HTR-8/SVneo (cell line): ENCODE measurements at places on chromosomes 6 and 20.

- DNase-seq: peak; percentile 59
Observed at GRCh38 chr6:142378138-142378875, 76.5 kb downstream of the ADGRG6 start.

GRCh38 chr6:138582573-138582972, 83.3 kb upstream of the NHSL1 start:
- DNase-seq: no peak

GRCh38 chr6:16124198-16125180, 4.4 kb upstream of the MYLIP start:
- DNase-seq: no peak

- DNase-seq: no peak
Observed at GRCh38 chr6:9428421-9429172, 986.3 kb downstream of the TFAP2A start.

GRCh38 chr6:36124881-36125280, 5.4 kb upstream of the MAPK13 start:
- no peak for DNase-seq

- no peak for DNase-seq
Observed at GRCh38 chr6:14194483-14194882, 76.9 kb downstream of the CD83 start.

- no peak for DNase-seq
Observed at GRCh38 chr6:46080111-46080510, 49.7 kb upstream of the ENPP4 start.

GRCh38 chr20:38536310-38536709, 44.7 kb upstream of the ADIG start:
- DNase-seq: no peak

GRCh38 chr6:62716719-62717118, 430.7 kb upstream of the KHDRBS2 start:
- no peak for DNase-seq

DNA sequence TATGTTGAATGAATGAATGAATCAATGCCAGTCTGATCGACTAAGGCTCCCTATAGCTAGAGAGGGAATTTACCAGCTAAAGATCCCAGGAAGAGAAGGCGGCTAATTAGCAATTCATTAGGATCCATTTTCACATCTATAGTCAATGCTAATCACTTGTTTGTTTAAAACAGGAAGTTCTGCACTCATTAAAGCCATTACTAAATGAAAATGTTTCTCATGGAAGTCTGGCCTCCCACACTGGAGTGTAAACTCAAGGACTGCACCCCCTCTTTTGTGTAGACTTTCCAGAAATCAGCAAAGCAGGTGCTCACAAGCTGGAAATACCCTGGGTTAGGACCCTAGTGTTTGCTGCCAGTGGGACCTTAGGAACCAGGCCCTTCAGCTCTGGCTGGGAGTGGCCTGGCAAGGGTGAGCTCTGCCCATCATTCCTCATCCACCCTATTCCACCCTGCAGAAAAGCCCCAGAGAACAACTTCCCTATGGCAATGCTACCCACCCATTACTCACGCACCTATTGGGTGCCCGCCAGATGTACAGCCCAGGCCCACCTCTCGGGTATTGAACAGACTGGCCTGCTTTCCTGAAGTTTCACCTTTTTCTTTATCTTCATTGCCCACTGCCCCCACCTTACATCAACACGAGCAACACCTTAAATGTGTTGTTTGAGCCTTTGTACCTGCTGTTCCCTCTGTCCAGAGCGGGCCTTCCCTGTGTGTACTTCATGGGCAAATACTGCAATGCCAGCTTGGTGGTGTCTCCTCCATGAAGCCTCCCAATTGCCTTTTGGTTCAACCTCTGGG, 60.8 kb downstream of the TTI1 start:
- no peak for DNase-seq

DNA sequence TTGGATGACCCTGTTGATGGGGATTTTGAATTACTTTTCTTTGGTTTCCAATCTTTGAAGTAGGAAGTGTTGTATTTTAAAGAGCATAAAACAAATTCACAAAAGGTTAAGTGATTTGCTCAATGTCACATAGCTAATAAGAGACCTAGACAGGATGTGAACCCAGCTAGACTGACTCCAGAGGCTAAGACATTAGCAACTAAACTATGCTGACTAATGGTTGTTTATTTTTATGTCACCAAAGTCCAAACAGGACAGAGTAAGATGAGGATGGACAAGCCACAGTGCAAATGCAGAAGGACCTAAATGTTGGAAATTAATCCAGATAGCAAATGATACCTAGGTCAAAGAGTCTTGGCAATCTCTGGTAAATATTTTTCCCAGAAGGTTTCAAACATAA, 38.0 kb downstream of the OGFRL1 start:
- no peak for DNase-seq

GRCh38 chr6:163893609-163894189, 479.2 kb downstream of the QKI start:
- no peak for DNase-seq

DNA sequence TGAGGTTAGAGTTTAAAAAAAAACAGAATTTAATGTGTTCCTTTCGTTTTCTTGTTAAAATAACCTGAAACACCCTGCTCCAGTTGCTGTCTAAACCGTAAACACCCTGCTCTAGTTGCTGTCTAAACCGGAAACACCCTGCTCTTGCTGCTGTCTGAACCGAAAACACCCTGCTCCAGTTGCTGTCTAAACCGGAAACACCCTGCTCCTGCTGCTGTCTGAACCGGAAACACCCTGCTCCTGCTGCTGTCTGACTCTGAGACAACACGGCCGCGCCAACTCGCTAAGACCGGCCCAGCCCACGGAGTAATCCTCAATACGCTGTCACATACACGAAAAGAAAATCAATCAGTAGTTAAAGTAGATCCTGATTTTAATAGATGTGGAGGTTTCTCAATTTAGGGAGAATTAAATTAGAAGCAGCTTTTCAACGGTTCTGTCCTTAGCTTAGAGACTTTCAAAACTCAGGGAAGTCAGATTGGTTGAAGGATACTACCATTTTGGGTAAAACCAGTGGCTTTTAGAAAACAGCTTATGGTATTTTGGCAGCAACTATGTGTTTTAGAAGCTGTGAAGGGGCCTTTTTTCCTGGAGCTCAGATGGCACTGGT, 98.3 kb downstream of the RAMACL start:
- no peak for DNase-seq

GRCh38 chr20:5046656-5047339, 45.5 kb upstream of the SLC23A2 start:
- DNase-seq: no peak

DNA sequence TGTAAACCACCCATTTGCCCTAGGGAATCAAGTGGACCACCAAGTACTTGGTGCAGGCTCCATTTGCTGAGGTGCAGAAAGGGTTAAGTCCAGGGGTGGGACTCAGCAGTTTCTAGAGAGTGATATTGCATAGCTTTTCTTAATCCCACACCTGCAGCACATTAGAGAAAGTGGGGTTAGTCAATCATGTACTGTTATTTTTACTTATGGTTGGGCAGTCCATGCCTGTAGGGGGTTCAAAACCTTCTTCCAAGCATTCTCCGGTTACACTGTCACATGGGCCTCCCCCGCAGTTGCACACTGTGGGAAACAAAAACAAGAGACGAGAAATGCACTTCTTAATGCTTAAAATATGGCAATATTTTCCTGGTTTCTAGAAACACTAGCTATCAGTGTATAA, 65.5 kb downstream of the LAMA4 start:
- DNase-seq: no peak

- DNase-seq: no peak
Observed at GRCh38 chr6:131923356-131923755, 27.8 kb downstream of the CCN2 start.

DNA sequence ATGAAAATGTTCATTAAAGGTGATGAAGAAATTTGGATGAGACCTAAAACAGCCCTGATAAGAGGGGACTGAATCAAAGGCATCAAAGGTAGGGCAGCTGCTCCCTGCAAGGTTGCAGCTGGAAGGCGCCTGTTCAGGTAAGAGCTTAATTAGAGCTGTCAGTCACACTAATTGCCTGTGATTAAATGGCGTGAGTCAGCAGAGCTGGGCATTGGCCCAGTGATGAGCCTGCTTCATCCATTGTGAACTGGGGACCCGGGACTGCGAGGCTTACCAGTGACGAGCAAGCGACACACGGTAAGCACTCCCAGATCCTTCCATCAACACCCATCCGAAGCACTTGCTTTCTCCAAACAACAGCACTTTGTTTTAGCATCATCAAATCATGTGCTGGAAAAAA, 621.5 kb upstream of the CDH4 start:
- DNase-seq: no peak

DNA sequence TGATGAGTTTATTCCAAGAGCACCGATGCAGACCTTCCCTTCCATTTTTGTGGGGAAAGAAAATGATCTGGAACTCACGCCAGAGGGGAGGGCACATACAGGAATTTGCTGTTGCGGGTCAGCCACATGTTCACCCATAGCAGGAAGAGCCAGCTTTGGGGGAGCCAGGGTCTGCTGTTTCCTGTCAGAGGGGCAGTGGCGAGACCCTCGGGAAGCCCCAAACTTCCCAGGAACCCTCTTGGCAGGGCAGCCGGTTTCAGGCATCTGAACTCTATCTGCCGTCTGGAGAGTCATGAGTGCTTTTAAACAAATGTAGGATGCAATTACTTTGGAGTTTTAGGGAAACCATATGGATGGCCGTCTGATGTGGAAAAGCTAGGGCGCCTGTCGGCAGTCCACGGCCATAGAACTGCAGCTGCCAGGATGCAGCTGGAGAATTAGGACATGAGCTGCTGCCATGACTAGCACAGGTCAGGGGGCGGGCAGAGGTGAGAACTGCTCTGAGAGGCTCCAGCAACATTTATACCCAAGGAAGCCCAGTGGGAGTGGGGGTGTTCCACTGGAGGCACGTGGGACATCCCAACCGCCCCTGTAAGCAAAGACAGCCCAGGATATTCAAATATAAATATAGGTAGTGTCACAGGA, 14.8 kb upstream of the SERPINB9 start:
- DNase-seq: no peak

- no peak for DNase-seq
Observed at GRCh38 chr20:59948212-59948611, 8.0 kb downstream of the FAM217B start.

- DNase-seq: no peak
Observed at GRCh38 chr20:51587145-51587544, 44.6 kb upstream of the NFATC2 start.

DNA sequence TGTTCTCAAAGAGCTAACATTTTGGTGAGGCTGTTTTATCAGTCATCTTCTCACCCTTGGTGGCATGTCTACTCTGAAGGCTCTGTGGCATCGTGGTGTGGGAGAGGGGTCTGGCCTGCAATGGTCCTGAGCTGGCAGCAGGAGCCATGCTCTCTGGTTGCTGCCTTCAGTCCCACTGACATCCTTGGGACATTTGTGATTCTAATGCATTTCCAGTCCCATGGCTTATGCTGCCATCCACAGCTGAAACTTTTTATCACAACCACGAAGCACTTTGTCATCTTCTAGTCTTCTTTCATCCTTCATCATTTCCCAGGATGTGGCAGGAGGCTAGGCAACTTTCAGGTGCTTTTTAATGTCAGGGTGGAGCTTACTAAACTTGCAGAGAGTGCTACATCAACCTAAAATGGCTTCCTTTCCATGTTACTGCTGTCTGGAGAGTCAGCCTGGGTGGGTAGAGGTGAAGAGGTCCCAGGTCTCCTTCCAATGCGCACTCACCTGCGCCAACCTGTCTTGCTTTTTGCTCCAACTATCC, 77.1 kb downstream of the GPR63 start:
- DNase-seq: no peak
